Cardiac septum (tissue), 1 donor: ENCODE measurements at places on chromosomes 3 and 15.

DNA sequence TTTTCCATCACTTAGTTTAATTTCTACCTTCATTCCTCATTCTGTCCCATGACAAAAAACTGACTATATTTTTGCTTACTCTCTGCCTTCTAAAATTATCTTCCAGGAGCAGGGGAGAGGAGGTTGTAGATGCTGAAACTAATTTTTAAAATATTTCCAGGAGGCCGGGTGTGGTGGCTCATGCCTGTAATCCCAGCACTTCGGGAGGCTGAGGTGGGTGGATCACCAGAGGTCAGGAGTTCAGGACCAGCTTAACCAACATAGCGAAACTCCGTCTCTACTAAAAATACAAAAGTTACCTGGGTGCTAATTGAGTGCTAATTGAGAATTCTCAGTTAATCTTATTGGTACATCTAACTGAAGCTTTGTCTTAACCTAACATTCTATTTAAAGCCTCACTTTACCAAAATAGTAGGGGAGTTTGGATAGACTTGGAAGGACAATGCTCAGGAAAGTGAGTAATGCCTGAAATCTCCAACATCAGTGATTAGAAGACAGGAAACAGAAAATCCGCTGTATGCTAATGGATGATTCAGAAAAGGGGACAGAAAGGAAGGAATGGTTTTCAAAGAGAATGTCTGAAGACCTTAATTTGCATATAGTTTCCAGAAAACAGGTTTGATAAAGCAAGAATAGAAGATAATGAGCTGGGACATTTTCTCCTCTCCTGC lies 336.1 kb downstream of the GBE1 start:
- DNase-seq, result no peak

DNA sequence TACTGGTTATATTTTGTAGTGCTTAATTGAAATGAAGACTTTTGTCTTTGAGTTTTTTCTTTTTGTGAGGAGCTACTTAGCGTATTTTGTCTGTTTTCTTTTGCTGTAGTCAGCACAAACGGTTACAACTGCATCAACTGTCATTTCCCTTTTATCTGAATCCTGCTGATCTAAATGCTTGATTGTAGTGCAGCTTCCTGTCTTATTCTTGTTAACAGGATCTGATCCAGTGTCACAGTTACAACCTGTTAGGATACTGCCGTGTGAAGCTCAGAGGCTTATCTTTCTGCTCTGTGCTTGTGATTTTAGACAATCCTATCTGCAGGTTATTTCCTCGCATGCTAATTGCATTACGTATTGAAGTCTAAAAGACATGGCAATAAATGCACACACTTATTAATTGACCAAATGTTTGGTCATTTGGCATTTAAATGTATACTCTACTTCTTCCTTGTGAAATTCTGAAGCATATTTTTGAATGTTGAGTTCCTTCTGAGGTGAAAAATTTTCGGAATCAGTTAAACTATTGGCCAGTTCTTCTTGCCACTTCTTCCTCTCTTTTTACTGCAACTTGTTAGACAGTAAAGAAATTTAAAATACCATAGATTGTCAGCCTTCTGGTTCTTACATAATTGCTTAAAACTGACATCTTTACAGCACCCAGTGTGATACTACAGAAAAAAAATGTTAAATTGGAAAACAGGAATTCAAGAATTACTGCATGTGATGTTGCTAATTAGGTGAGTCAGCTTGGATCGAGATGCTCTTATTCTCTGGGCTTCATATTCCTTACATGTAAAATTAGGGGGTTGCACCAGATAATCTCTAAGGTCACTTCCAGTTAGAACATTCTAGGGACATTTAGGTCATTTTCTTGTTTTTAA lies 168.2 kb downstream of the MBNL1 start:
- DNase-seq, result no peak

- no peak for DNase-seq
These were observed 25.6 kb downstream of the MITF start for GRCh38 chr3:69764861-69765260.

- no peak for DNase-seq
These were observed 2.8 kb downstream of the LRRN1 start for GRCh38 chr3:3802046-3802445.

- DNase-seq, result no peak
These were observed 28.6 kb downstream of the TRAK1 start for GRCh38 chr3:42119561-42120355.

DNA sequence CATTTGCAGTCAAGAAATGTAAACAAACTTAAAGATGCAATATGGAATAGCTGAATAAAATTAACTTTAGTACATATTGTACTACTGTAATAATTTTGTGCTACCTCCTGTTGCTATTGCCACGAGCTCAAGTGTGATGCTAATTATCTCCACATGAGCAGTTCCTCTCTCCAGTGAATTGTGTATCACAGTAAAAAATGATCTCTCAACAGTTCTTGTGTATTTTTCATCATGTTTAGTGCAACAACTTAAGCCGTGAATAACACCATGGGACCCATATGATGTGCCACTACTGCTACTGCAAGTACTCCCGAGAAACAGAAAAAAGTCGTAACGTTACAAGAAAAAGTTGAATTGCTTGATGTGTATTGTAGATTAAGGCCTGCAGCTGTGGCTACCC lies 12.4 kb downstream of the RIOX2 start:
- no peak for DNase-seq

- DNase-seq, result no peak
These were observed 153.5 kb downstream of the CLSTN2 start for GRCh38 chr3:140088513-140088912.

GRCh38 chr3:49153349-49153912 lies 12.7 kb downstream of the CCDC71 start:
- no peak for DNase-seq

DNA sequence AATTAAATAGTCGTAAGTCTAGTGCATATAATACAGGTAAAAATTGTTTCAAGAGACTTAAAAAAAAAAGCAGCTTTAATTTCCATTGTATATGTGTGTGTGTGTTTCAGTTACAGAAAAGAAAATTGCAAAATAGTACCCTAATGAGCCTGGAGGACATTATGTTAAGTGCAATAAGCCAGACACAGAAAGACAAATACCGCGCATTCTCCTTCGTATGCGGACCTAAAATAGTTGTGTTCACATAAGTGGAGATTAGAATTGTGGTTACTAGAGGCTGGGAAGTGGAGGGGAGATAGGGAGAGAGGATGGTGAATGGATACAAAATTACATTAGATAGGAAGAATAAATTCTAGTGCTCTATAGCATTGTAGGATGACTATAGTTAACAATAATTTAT lies 3.6 kb downstream of the MESD start:
- DNase-seq, result no peak

GRCh38 chr3:42491881-42492507 lies 10.4 kb upstream of the VIPR1 start:
- DNase-seq, result peak; percentile 70

GRCh38 chr15:50880651-50881114 lies 27.8 kb upstream of the AP4E1 start:
- no peak for DNase-seq

DNA sequence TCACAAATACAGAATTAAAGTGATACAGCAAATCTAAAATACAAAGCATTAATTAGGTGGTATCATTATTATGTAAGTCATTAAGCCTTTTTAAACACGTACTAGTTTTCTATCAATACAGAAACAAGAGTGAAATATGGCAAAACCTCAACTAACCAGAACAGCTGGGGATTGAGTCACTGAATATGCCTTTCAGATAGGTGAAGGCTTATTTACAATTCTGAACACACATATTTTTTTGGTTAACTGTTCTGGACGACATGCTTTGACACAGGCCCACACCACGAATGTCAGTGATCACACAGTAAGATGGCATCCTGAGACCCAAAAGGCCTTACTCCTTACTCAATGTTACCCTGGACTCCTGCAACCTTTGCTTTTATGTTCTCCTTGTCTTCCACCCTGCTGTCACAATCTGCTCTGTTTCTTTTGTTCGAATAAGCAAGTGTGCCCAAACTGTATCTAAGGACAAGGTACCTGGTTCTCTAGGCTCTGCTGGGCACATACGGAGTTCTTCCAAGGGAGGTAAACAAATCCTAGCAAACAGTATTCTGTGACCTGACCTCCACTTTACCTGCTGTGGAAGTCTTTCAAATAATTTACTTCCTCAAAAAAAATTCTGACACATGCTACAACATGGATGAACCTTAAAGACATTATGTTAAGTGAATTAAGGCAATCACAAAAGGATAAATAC lies 7.0 kb downstream of the SFMBT1 start:
- DNase-seq, result no peak

DNA sequence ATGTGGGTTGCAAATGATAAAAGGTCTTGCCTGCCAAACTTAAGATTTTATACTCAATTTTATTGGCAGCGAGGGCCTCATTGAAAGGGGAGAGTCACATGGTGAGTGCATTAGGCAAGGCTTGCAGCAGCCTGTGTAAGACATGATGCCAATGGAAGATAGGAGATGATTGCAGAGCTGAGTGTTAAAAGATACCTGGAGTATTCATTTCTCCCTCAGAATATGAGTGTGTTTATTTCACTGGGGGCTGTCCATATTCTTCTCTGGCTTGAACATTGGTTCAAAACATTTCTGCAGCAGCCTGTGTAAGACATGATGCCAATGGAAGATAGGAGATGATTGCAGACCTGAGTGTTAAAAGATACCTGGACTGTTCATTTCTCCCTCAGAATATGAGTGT lies 165.2 kb upstream of the NUDT16 start:
- no peak for DNase-seq

DNA sequence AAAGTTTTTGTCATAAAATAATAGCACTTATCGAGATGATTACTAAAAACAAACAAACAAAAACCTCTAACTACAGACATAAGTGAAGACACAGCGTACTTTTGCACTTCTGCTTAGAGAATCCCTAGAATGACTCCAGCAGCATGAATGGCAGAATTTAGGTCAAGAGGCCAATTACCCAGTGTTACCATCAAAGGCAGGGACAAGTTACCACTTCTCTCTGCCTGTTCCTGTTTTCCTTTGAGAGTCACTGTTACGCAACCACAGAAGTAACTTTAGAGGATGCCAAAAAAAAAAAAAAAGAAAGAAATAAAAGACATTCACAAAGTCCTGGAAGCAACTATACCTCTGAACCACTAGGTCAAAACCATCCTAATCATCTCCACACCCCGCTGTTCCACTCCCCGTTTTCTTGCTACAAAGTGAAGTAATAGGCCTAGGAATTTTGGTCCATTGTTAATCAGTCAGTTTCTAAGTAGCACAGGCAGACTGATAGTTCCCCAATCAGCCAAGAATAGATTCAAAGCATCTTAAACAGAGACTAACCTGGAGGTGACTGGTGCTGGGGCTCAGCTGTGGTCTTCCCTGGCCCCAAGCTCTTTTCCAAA lies 41.9 kb downstream of the FMN1 start:
- no peak for DNase-seq

- DNase-seq, result no peak
These were observed at the start of gene TAGLN3 for GRCh38 chr3:111998636-111999483. Gene TAGLN3, plus strand, starts transcription at chr3:111998922. Its CDS starts 501 bp downstream, at chr3:111999423.

- DNase-seq, result no peak
These were observed 154.7 kb upstream of the GOLIM4 start for GRCh38 chr3:168250415-168250861.

DNA sequence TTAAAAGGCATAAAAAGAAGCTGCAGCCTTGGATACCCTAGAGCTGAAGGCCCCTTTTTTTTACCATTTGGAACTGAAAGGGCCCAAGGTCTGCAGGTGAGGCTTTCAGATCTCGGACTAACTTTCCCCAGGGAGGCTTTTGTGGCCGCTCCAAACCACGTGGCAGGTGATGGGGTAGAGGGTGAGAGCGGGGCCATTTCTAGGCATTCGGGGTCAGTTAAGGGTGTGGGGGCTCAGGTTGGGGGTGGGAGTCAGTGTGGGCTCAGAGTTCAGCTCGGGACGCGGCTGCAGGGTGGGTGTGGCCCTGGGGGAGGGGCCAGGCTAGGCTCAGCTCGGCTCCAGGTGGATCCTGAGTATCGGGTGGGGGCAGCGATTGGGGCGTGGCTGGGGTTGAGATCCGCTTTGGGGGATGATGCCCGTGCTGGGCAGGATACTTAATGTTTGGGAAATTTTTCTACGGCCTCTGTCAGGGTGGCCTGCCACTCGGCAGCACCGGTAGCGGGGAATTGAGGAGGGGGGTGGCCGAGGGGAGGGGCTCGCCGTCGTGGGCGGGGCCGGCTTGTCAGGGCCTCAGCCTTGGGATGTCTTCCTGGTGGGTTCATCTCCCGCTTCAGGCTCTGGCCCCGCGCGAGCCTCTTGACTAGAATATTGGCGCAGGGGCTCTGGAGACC lies 2.5 kb downstream of the KLF13 start:
- DNase-seq, result no peak

DNA sequence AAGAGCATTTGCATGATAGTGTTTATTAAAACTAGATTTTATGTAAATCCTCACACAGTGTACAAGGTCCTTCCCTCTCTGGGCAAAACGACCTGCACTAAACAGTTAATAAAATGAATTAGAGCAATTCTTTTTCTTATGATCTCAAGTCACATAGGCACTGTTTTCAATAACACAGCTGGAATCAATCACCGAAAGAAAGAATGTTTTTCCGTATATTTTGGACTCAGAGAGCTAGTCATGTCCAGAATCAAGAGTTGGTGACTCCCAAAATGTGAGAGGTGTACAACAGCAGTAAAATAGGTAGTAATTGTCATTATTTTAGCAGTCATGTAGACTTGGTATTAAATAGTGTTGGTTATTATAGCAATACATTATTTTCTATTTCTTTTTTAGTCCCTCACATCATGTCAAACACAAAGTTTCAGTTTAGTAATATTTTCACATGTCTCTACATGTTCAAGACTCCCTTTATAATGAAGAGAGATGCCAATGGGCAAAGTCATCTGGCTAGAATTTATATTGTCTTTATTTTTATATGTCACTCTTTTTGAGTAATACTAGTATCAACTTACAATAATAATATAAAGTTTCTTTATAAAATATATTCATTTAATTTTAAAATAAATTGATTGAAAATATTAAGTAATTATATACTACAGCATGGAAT lies 448.6 kb upstream of the CDIN1 start:
- DNase-seq, result no peak

DNA sequence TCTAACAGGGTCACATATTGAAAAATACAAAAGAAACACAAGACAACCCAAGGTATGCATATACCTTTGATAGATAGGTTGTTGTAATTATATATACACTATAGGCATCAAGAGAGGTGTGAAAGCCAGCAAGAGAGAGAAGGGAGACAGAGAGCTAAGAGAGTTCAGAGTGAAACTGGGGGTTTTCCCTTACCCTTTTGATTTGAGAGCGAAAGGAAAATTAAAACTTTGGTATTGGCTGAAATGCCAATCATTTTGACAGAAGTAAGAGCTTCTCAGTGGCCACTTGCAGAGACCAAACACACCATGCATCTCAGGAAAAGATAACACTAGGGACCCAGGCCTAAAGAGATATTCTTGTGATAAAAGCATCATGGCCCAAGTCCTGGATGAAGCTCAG lies 183.6 kb downstream of the SHOX2 start:
- DNase-seq, result no peak

GRCh38 chr15:37015035-37015434 lies 85.3 kb downstream of the MEIS2 start:
- no peak for DNase-seq

GRCh38 chr3:173037840-173038483 lies 103.1 kb downstream of the SPATA16 start:
- no peak for DNase-seq

- no peak for DNase-seq
These were observed 35.2 kb downstream of the DNASE1L3 start for GRCh38 chr3:58175437-58176184.
